ENCODE measurements at places on chromosomes 12 and 14. TPM values are rescaled to one million over a fixed set of nuclear protein-coding genes. Genes with fewer than 3 reads are reported as not detected.

Gene MARK3
- total RNA-seq: 124 TPM

- no peak for DNase-seq
- no peak overlapping the region for H3K4me3 ChIP-seq
- H3K4me1 ChIP-seq: no peaks in the 10 kb centered on the region
- no peak overlapping the region for H3K27ac ChIP-seq
- no peaks in the 10 kb centered on the region for H3K36me3 ChIP-seq
These were observed 63.9 kb upstream of the GALNT9 start for GRCh38 chr12:132393245-132393795.

Gene CFAP251
- total RNA-seq: 4.7 TPM

Gene SLC10A1
- not detected for total RNA-seq

Gene TMPRSS12
- not detected for total RNA-seq

GRCh38 chr14:31834616-31835015 lies 242.5 kb upstream of the ARHGAP5 start:
- no peak overlapping the region for H3K27ac ChIP-seq
- DNase-seq: peak; percentile 50
- peaks cover 2% of the 10 kb centered on the region for H3K4me1 ChIP-seq
- H3K36me3 ChIP-seq: no peaks in the 10 kb centered on the region
- no peak overlapping the region for H3K4me3 ChIP-seq

DNA sequence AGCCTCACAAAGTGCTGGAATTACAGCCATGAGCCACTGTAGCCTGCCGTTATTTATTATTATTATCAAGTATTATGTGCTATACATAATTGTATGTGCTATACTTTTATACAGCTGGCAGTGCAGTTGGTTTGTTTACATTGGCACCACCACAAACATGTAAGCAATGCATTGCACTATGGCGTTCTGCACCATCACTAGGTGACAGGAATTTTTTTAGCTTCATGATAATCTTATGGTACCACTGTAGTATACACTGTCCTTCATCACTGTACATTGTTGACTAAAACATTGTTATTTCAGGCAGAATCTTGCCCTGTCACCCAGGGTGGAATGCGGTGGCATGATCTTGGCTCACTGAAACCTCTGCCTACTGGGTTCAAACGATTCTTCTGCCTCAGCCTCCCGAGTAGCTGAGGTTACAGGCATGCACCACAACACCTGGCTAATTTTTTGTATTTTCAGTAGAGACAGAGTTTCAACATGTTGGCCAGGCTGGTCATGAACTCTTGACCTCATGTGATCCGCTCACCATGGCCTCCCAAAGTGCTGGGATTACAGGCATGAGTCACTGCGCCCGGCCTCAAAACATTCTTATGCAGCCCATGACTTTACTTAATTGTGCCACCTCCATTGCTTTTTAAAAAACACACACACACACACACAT lies 17.1 kb downstream of the MRPL42 start:
- peaks cover 5% of the 10 kb centered on the region for H3K4me1 ChIP-seq
- no peak overlapping the region for H3K4me3 ChIP-seq
- no peaks in the 10 kb centered on the region for H3K27me3 ChIP-seq

DNA sequence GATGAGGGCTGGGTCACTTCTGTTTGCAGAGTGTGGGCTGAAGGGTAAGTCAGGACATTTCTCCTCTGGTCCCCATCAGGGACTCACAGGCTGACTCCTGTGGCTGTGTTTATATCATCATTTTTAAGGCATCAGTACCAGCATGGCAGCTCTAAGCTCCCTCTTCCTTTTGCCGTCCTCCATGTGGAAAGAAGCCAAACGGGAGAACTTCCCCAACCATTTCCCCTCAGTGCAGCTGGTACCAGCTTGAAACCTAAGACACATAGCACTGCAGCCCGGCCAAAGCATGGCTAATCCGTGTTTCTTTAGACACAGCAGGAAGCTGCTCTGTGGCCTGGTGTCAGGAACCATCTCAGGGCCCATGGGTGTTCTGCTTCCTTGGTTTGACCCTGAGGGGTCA lies 31.9 kb upstream of the ATP2A2 start:
- no peak for DNase-seq
- H3K4me3 ChIP-seq: no peak overlapping the region
- no peaks in the 10 kb centered on the region for H3K36me3 ChIP-seq
- no peaks in the 10 kb centered on the region for H3K27me3 ChIP-seq

Measured in astrocyte (in vitro differentiated cells and primary cell).